ENCODE measurements at places on chromosomes 3 and 15.
A peak's percentile ranks its signal among the peaks of the same experiment; 100 is the strongest.

- DNase-seq, result no peak
Measured at GRCh38 chr3:167996514-167996913, 99.2 kb downstream of the GOLIM4 start.

GRCh38 chr3:66381626-66382025, 119.2 kb downstream of the LRIG1 start:
- DNase-seq, result no peak

DNA sequence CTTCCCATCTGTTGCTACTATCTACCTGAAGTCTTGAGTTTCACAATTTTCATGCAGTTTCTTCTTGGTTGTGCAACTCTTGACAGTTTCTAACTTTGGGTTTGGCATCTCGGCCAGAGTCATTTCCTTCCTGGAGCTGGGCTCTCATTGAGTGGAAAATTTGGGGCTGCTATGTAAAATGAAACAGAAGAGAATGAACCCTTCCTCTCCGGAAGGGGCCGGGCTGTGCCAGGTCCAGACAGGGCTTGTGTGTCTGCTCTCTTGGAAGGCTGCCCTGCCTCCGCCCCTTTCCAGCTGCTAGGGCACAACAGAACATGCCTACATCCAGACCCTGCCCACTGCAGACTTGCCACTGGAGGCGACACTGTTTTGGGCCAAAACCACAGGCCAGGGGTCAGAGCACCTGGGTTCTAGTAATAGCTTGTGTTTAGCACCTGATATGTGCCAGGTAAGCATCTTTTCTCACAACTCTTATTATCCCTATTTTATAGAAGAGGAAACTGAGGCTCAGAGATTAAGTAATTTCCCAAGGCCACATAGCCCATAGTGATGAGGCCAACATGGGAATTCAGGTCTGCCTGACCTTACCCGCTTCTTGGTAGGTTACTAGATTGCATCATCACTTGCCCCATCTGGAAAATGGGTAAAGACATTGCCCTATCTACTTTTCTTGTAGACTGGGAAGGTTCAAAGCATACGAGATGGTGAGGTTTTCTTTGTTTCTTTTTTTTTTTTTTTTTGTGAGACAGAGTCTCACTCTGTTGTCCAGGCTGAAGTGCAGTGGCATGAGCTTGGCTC, 25.0 kb downstream of the IRAK2 start:
- DNase-seq, result peak; percentile 84

DNA sequence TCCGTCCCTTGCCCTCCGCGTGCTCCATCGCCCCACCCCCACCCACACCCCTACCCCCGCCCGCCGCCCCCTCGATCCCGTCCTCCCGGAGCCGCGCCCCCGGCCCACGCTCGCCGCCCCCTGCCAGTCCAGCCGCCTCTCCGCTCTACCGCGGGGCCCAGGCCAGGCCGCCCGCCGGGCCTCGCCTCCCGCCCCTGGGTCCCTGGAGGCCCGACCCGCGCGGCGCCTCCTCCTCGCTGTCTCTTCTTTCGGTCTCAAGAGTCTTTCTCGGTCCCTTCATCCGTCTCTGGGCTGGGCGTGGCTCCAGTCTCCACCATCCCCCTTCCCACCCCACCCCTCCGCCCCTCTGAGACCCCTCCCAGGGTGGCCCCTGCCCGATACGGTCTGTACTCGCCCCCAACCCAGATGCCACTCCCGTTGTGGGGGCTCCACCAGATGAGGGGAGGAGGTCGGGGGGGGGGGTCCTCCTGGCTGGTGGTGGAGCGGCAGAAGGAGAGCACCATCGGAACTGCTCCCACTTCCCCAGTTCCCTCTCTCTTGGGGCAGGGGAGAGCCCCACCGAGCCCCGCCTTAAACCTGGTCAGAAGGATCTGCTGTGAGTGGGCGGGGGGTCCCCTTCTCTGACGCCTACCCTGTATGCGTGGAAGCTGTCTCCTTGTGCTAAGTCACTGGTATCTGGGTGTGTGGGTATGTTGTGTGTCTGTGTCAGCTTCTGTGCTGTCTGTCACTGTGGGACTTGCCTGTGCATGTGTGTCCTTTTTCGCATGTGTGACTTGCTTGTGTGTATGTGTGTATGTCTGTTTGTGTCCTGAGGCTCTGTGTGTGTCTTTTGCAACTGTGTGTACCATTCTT, 1.0 kb downstream of the PRKCD start:
- peak; percentile 34 for DNase-seq

- DNase-seq, result no peak
Measured at GRCh38 chr3:177973241-177973840, 562.9 kb upstream of the KCNMB2 start.

DNA sequence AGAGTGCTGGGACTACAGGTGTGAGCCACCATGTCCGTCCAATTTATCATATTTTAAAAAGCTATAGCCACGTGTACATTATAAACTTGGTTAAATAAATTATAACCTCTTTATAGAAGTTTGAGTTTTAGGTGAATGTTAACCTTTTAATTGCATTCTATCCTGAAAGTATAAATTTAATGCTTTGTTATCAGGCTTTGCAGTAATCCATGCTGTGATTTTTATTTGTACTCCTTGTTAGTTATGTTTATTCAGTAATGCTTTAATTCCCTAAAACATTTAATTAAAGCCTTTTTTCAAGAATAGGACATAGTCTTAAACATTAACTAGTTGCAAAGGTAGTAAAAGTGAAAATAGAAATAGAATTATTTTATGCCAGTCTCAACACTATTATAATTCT, 11.7 kb downstream of the ARL13B start:
- no peak for DNase-seq

DNA sequence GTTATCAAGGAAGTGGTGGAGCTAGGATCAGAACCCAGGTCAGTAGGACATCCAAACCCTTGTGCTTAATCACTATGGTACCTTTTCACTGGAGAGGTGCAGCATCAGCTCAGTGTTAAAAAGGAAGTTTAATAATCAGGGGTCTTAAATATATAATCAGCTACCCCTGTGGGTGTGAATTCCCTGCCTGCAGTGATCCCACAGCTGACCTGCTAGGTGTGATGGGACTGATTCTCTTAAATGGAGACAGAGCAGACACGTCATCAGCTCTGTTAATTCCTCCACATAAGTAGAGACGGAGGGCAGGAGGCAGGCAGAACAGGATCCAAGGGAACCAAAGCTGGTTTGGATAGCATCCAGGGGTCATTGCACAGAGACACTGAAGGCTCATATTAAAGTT, 154.1 kb upstream of the CRBN start:
- no peak for DNase-seq

GRCh38 chr15:81955382-81956062, 90.3 kb downstream of the MEX3B start:
- DNase-seq, result no peak

DNA sequence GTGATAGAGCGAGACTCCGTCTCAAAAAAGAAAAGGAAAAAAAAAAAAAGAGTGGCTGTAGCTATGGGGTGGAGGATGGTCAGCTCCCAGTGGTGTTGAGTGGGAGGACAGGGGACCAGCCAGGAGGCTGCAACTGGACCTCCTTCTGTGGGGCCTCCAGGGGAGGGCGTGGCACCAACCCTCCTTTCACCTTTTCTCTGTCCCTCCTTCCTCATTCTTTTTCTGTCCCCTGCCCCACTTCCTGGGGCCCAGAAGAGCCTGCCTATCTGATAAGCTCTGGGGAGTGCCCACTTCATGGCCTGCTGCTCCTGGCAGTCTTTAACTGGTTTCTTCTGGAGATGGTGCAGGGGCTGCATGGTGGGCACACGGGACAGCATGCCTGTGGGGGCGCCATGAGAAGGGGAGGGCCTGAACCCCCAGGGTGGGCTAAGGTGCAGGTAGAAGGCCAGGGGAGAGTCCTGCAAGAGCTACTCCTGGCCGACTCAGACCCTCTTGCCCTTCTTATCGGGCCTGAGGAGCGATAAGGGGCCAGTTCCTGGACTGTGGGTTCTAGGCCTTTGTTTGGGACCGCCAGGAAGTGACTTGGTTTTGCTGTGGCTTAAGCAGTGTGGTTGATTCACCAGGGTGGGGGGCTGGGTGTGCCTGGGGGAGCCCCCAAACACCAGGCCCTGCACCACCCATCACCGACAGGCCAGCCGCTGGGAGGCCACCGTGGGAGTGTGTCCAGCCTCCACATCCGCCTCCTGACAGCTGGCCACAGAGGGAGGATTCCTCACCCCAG, 49.4 kb upstream of the FLNB start:
- DNase-seq, result no peak

GRCh38 chr3:133014325-133014724, 23.9 kb upstream of the TMEM108 start:
- no peak for DNase-seq

- no peak for DNase-seq
Measured at GRCh38 chr15:62951481-62951880, 91.1 kb upstream of the TPM1 start.

DNA sequence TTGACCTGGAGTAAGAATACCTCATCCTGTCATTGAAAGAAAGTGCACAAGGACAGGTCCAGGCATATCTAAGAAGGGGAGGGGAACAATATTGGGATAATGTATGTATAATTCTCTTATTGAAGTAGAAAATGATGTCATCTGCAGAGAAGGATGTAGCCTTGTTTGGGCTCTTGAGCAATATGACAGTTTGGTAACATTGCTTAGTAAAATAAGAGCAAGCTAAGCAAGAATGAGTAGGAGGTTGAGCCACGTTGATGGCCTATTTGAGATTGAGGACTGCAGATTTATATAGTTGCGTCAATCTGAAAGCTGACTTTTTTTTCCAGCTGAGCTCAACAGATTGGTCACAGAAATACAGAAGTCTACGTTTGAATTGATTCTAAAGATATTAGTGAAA, 145.2 kb downstream of the FILIP1L start:
- peak; percentile 27 for DNase-seq

GRCh38 chr3:69012800-69013252, 658 bp downstream of the EOGT start:
- peak; percentile 20 for DNase-seq

DNA sequence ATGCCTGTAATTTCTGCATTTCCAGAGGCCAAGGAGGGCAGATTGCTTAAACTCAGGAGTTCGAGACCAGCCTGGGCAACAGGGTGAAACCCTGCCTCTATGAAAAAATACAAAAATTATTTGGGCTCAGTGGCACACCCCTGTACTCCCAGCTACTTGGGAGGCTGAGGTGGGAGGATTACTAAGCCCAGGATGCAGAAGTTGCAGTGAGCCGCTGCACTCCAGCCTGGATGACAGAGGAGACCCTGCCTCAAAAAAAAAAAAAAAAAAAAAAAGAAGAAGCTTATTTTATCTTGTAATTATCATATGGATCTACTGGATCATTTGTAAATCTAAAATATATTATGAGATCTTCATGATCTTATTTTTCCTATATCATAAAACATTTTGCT, 84.1 kb downstream of the PPCDC start:
- DNase-seq, result no peak

DNA sequence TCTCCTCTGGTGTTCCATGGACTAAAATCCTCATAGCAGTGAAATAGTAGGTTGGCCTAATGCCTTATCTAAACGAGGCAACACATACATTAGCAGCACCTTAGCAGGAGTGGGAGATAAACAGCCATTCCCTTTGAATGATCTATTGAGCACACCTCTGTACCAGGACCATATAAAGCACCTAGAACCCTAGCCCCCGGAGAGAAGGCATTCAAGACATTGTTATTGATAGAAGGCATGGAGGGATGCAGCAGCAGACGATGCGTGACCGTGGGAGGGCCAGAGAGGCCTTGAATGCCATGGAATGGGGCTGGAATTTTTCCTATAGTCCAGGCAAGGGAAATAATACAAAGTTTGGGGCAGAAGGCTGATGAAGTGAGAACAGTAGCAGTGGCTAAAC, 6.6 kb upstream of the SEMA5B start:
- DNase-seq, result no peak

DNA sequence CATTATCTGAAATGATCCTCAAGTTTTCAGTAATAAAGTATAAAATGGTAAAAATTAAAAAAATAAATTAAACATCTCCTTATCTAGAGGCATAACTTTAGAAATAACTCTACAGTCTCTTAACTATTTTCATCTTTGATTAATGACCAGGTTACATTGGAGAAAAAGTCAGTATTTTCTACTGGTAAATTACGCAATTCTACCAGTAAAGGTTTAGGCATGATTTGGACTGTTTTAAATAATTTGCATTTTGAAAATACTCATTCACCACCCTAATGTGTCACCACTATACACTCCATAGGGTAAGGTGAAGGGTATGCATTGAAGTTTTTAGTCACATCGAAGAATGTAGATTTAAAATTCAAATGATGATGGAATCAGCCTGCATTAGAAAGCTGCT, 45.9 kb upstream of the BCHE start:
- DNase-seq, result no peak

GRCh38 chr3:22729212-22729611, 473.9 kb upstream of the UBE2E2 start:
- DNase-seq, result no peak

- no peak for DNase-seq
Measured at GRCh38 chr3:125316246-125316645, 58.9 kb downstream of the ZNF148 start.

DNA sequence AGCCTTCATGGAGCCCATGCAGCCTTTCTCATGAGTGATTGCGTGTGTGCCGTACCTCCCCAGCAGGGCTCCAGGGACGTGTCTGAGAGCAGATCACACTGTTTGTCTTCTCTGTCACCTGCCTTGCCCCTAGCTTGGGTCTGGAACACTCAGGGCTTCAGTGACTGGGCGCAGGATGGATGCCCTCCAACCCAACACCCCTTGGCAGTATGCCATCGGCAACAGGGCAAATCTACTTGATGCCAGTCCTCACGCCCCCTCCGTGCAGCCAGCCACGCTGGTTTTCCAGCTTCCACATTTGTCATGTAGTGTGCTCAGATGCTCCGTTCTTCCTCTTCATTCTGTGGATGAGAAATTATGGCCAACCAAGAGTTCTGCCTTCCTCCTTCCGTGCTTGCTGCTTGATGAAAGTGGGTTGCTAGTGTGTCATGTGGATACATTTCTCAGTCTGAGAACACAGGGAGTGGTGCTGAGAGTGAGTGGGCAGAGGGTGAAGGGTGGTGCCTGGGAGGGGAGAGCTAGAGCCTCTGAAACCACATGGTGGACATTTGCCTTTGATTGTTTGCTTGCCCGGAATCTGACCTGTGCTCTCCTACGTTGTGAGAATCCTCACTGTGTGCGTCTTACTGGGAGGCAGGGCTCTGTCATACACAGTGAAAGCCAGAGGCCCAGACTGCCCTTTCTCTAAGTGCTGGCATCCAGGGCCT, 97.2 kb downstream of the FAM43A start:
- DNase-seq, result no peak

- no peak for DNase-seq
Measured at GRCh38 chr15:78006567-78007205, 70.8 kb downstream of the TBC1D2B start.

DNA sequence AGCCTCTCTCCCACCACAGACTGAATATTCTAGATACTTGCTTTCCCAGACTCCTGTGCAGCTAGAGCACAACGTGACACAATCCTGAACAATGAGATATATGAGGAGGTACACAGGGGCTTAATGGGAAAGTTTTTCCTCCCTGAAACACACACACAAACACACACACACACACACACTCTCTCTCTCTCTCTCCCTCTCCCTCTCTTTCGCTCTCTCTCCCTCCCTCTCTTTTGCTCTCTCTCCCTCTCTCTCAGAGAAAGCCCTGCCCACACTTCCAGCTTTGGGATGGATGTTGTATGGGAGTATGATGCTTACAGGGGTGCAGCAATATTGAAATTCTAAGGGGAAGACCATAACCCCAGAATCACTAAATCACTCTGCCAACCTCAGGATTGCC, 110.1 kb downstream of the PLD1 start:
- no peak for DNase-seq

All from activated CD4-positive, alpha-beta T cell treated with anti-CD3 and anti-CD28 coated beads, Interleukin-2, amount 50 U/mL, for 16 hours (primary cell).